ENCODE measurements at places on chromosomes 1 and 21.

- no peak for DNase-seq
These were observed 5.8 kb downstream of the PLCH2 start for GRCh38 chr1:2481885-2482284.

- no peak for DNase-seq
These were observed 143.3 kb downstream of the RPS6KC1 start for GRCh38 chr1:213194383-213194782.

DNA sequence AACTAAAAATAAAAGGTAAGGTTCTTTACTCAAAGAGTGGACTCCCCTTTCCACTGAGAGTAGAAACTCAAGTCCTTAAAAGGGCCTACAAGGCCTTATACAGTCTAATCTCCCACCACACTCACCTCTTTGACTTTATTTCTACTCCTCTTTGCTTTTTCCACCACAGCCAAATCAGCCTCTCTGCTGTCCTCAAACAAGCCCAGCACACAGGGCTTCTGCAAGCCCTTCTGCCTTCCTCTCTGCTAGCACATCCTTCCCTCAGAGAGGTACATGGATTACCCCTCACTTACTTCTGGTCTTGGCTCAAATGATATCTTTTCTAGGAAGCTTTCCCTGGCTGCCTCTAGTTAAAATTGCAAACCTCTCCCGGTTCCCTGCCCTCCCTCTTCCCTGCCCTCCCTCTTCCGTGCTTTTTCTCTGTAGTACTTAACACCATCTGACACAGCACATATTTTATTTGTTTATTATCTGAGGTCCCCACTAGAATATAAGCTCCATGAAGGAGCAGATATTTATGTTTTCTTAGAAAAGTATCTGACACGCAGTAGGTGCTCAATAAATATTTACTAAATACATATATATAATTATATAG, 1.7 kb downstream of the LYST start:
- no peak for DNase-seq

DNA sequence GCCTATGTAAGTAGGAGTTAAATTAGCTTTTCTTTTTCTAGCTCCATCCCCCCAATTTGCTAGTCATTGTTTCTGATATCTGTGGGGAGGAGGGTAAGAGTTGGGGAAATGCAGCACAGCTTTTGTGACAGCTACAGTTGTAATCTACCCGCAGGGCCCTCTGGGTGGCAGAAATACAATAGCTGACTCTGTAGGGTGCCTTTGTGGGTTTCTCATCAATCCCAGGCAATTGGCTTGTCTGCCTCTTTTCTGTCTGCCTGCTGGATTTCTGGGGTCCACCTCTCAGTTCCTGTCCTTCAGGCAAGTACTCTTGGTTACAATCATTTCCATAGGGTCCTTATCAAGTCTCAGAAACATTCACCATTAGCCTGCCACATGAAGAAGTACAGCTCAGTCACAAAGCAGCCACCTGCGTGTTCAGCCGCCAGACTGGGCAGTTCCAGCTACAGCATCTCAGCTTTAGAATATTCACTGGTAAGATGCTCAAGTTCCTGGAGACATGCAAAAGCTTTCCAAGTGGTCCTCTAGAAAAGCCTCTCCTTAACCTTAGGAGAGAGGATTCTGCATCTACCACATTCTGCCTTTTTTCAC, 19.2 kb upstream of the SLC44A5 start:
- DNase-seq, result no peak

DNA sequence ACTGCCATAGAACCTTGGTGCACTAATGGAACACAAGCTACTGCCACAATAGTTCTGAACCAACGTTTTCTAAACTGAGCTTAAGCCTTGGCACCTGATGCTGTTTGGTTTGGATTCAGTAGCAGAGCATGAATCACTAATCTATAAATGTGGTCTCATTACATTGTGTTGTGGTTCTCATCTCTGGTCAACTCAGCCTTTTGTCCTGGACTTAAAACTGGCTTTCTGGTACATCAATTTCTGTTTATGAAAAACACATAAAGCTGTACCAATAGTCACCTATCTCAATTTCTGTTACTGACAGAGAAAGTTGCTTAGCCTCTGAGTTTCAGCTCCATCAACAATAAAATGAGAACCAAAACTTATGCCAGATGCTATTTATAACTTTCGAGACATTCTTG, 197.5 kb upstream of the KIAA0040 start:
- no peak for DNase-seq
